Stimulated activated CD4-positive, alpha-beta T cell treated with anti-CD3 and anti-CD28 coated beads, Interleukin-15, amount 100 ng/mL, for 1 hour (primary cell): ENCODE measurements at places on chromosomes 1 and 21.

DNA sequence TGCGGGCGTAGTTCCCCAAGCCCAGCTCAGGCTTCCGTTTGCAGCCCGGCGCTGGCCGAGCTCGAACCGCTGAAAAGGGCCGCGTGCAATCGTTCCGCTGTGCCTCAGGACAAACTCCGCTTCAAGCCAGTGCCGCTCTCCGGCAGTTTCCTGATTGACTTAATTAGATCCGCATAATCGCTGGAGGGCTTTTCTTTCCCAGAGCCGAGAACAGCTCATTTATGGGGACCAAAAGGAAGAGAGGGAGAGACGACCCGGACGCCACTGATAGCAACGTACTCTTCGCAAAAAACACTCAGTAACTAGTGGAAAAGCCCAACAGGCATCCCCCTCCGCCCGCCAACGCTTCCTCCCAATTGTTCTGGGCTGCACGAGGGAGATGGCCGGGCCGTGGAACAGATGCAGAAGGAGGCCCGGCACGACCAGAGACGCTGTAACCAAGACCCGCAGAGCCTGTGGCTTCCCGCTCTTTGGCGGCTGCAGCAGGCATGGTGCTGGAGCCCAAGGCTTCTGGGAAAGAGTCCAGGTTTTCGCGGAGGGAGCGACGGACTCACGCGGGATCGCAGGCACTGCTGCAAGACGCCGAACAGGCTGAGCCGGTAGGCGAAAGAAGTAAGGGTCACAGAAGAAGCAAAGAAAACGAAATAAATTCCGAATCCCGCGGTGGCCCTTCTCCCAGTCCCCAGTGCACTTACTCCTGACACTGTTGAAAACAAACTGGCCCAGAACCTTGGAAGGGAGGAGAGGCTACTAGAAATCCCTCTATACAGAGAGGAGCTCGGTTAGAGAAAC lies 3.6 kb upstream of the FOXD2 start:
- no peak for DNase-seq

- DNase-seq = no peak
Measured at GRCh38 chr1:8097077-8097799, 71.1 kb upstream of the ERRFI1 start.

- no peak for DNase-seq
Measured at GRCh38 chr1:4615501-4615900, 38.9 kb upstream of the AJAP1 start.

DNA sequence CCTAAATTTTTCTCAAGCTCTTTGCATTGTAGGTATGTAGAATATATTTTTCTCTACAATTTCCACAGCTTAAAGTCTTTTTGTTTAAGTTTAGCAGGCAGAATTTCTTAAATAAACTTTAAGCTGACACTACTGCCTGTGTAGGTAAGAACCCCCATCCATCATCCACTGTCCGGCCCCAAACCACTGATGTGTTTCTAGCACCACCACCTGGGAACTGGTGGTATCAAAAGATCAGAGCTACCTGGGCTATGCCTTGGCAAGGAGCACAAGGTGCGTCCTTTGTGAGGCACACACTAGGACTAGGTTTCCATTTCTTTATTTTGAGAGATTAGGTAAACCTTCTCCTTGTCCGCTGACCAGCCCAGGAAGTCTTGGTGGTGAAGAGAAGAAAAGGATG lies 10.5 kb upstream of the LELP1 start:
- DNase-seq = no peak

DNA sequence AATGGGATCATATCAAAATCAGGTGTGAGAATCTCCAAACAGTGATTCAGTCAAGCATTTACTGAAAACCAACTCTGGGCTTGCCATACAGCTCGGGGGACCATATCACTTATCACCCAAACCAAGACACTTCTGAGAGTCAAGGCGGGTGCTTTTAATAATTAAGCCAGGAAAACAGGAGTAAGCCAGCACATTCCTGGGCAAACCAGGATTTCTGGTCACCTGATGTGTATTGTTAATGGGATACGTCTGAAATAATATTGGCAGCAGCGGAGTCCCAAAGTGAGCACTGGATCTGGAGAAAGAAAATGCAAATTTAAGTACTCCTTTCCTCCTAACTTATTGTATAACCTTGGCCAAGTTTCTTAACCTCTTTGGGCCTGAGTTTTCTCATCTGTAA lies 17.6 kb downstream of the OSCP1 start:
- no peak for DNase-seq

- DNase-seq = no peak
Measured at GRCh38 chr1:53754484-53755312, 15.7 kb upstream of the GLIS1 start.
